LNCaP clone FGC (cell line): ENCODE measurements at places on chromosomes 16 and 17.

DNA sequence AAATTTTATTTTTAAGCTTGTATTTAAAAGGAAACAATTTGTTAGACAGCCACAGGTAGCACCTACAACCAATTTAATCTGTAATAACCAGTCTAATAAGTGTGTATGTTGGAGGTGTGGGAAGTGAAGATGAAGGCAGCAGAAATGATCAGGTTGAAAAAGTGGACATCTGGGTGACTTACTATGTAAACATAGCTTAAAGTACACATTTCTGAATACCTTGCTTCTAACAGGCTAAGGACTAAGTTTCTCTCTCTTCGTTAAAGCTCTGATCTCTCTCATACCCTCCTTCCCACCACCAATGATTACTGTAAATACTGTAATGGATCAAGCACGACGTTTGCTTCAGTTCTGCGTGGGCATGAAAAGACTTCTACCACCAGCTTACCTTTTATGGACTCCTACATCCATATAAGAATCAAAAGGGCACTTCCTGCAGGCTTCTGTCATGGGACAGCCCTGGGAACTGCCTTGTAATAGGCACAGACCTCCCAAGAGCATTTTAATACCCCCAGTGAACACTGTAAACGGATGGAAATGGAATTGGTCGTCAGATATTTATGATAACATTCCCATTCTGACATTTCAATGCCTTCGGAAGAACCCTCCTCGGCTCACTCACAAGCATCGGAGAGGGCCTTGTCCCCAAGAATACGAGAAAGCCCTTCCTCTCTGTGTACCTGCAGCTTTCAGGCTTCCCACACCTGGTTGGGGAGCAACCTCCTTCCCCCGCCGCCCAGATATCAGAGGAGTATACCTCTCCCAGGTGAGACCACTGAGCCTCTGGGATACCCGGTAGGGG, 700 bp downstream of the CCDC43 start:
- DNase-seq, result no peak

DNA sequence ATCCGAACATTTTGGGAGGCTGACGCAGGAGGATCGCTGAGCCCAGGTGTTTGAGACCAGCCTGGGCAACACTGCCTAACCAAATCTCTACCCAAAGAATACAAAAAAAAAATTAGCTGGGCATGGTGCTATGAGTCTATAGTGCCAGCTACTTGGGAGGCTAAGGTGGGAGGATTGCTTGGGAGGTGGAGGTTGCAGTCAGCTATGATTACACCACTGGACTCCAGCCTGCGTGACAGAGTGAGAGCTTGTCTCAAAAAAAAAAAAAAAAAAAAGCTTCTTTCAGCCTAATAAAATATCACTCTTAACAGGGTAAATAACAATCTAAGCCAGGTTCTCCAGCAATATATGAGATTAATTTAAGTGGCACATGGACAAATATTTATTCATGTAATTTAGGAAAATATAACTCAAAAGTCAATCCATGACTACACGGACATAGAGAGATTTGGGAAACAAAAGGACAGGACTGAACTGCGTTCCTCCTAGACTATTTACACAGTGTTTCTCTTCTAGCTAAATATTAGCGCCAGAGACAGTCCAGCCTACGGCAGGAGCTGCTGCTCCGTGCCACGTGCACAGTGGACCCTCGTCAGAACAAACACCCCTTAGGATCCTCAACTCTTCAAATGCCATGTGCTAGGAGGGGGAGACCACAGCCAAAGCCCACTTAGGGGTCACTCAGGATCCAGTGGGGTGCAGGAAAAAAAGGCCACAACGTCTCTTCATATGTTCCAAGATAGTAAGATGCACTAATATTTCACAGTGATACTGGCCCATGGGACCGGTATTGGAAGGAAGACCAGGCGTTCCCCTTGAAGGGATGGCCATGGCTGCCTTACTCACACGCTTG, 8.7 kb downstream of the USP36 start:
- DNase-seq, result peak; percentile 80

DNA sequence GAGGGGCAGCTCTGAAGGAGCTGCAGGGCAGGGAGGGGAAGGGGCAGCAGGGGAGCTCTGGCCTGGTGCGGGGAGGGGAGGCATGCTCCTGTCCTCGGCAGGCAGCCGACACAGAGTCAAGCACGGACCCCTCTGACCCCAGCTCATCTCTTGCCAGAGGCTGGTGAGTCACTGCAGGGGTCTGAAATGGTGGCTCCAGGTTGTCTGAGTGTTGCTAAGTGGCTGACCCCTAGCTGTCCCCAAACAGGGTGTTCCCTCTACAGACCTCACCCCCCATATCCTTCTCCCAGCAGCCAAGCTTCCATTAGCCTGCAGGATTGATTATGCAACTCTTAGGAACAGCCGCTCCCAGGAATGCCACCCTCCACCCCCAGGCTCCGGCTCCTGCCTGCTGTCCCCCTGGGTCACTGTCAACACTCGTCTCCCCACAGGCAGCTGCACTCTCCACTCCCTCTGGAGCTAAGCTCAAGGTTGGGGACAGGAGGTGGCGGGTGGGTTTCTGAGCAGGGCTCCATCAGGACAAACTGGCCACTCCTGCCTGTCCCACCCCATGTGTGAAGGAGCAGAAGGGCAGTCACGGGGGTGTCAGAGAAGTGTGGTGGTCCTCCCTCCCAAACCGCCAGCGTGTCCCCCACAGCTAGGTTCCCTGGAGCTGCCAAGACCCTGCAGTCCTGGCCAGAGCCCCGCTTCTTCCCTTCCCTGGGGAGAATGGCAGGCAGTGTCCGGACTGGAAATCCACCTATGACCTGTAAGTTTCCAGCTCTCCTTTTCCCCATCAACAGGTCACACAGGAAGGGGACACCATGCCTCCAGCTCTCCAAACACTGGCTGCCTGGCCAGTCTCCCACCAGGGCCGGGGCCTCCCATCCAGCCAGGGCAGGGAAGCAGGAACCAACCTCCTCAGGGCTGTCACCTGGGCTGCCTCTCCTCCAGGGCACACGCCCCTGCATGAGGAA, 1.0 kb downstream of the MYLK3 start:
- DNase-seq, result no peak

DNA sequence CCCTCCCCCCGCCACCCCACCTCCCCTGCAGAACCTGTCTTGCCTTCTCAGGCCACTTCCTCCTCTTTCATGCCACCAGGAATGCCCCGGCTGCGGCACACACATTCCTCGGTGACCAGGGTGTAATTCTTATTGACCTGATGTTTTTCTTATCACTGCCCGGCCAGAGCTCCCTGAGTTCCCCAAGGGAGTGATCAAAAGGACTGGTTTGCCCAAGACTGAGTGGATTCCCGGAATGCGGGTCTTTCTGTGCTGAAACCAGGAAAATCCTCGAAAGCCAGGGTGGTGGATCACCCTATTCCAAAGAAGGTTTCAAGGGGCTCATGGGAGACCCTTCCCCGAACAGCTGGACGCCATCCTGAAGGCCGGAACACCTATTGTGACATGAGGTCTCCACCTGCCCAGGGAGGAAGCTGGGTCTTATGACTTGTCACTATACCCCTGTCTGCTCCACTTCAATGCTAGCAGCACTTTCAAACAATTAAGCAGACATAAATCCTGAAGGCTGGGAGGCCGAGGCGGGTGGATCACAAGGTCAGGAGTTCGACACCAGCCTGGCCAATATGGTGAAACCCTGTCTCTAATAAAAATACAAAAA, 53.0 kb upstream of the RPL38 start:
- DNase-seq, result no peak

GRCh38 chr17:35087731-35088355, 24.3 kb upstream of the RFFL start:
- DNase-seq, result peak; percentile 58

DNA sequence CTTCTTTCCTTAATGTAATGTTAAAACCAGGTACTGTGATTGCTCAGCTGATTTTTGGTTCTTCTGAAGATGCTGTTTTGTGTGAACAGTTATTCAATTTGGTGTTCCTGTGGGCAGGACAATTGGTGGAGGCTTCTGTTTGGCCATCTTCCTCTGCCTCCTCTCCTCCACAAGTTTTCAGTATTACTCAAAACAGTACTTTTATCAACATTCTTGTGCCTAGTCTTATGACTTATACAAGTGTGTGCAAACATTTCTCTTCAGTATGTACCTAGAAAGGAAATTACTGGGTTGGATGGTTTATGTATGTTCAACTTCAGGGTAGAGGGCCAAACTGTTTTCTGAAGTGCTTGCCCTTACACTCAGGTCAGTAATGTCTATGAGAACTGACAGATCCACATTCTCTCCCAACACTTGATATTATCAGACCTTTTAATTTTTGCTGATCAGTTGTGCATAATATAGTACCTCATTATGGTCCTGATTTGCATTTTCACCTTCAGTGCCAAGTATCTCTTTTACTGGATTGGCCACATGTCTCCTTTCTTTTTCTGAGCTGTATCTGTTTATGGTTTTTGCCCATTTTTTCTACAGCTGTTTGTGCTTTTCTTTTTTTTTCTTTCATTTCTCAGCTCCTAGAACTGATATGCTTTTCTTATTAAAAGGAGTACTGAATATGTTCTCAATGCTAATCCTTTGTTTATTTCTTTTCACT, 50.9 kb downstream of the ERCC4 start:
- DNase-seq, result no peak

DNA sequence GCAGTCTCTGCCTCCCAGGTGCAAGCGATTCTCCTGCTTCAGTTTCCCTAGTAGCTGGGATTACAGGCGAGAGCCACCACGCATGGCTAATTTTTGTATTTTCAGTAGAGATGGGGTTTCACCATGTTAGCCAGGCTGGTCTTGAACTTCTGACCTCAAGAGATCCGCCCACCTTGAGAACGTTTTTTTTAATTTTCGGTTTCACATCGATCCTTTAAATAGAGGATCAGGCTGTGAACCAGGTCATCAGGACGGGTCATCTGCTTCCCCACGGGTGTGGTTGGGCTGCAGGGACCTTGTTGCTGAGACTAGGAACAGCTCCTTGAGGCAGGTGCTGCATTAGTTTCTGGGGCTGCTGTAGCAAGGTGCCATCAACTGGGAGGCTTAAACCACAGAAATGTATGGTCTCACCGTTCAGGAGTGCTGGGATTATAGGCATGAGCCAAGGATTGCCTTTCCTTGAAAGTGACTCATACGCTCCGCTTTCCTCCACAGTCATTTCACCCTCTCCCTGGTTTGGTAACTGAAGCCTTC, 7.9 kb upstream of the NAGPA start:
- DNase-seq, result no peak

DNA sequence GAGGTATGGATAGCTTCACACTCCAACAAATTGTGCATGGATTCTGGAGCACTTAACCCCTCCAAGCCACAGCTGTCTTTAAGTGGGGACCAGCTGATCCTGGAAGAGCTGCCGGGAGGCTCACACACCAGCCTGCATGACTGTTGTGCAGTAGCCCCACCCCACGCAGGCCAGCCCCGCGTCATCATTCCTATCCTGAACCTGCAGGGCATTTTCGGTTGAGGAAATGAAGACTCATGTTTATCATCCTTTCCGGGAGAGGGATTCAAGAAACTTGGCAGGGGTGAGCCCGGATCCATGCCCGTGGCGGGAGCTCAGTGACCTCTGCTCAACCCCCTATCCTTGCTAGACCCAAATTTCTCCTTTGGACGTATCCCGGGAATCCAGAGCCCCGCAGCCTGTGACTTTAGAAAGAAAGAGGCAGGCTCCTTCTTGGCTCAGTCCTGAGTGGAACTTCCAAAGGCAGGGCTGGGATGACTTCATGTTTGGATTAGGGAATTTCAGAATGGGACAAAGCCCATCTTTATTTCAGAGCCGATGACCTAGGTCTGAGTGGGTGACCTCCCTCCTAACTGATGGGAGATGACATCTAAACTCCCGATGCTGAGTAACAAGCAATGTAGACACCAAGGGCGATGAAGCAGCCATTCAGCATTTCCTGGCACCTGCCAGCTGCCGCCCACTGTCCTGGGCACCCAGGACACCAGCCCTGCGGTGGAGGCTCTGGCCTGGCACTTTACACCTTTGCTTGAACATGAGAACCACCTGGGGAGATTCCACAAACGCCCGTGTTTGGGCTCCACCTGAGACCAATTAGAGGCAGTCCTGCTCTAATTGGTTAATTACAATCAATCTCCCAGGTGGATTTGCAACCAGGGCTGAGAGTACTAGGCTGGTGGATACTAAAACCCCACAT, 43.3 kb upstream of the CMIP start:
- no peak for DNase-seq

GRCh38 chr17:57783338-57783742, 38.2 kb upstream of the CCDC182 start:
- no peak for DNase-seq

- no peak for DNase-seq
Measured at GRCh38 chr16:27598931-27599565, 49.1 kb downstream of the KATNIP start.

DNA sequence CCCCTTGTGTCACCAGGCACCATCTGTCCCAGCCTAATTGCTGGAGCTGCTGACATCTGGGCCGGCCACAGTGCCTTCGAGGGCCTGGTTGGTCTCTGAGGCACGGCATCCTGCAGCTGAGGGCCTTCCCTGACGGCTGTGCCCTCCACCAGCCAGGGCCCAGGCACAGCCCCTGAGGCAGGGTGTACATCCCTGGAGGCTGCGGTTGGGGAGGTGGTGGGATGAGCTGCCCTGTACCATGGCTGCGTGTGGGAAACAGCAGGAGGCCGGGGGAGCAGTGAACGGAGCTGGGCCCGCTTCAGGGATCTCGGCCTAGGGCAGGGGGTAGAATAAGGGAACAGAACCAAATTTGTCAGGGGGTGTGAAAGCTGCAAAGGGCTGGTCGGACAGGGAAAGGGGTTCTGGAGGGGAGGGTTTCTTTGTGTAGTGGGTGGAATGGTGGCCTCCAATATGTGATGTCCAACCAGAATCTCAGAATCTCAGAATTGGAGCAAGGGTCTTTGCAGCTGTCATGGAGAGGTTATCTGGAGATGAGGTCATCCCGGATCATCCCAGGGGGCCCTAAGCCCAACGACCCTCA, 10.0 kb upstream of the SLC38A10 start:
- no peak for DNase-seq

- no peak for DNase-seq
Measured at GRCh38 chr17:62791235-62791734, 16.8 kb downstream of the MARCHF10 start.

DNA sequence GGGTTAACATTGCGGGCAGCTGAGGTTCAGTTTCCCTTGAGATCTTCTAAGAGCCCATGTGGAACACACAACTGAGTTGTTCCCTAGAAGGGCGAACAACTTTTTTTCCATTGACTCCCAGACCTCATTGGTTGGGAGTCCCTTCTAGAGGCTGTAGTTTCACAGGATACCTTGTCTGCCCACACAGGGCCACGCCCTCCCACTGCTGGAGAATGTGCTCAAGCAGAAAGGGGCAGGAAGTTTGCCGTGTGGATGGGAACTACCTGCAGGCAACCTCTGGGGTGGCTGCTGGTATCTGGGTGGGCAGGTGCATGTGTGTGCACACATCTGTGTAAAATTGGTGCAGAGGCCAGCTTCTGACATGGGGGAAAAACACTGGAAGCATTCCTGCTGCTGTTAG, 178.8 kb upstream of the PSMD7 start:
- no peak for DNase-seq

- peak; percentile 86 for DNase-seq
Measured at GRCh38 chr16:29700253-29700987, 21.4 kb downstream of the QPRT start.

DNA sequence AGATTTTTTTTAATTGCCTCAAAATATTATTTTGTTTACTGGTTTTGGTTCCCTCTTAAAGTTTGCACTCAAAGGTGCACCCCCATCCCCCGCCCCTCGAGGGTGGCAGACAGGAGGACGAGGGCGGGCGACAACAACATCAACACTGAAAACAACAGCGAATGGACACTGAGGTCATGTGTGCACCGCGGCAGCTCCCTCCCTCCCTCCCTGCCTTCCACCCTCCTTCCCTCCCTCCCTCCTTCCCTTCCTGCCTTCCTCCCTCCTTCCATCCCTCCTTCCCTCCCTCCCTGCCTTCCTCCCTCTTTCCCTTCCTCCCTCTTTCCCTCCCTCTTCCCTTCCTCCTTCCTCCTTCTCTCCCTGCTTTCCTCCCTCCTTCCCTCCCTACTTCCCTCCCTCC, 1.5 kb upstream of the OSGIN1 start:
- DNase-seq, result no peak
